Ureter (tissue), 1 donor: ENCODE measurements at places on chromosomes 11 and 22.
A peak's percentile ranks its signal among the peaks of the same experiment; 100 is the strongest.

DNA sequence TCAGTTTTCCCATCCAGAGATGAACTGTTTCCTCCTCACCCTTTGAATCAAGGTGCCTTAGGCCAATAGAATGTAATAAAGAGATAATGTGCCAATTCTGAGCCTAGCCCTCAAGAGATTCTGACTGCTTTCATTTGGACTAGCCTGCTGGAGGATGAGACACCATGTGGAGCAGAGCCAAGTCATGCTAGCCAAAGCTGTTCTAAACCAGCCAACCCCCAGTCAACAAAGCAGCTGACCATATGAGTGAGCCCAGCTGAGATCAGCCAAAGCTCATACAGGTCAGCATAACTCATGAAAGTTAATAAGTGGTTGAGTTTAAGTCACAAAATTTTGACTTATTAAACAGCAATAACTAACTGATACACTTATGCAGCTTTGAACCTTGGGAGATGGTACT is 66.7 kb upstream of the DBX1 start:
- no peak for DNase-seq

- DNase-seq: peak; percentile 71
These were observed 128.3 kb downstream of the TEAD1 start for GRCh38 chr11:12802418-12803085.

GRCh38 chr11:72985645-72986044 is 156.5 kb downstream of the FCHSD2 start:
- no peak for DNase-seq

DNA sequence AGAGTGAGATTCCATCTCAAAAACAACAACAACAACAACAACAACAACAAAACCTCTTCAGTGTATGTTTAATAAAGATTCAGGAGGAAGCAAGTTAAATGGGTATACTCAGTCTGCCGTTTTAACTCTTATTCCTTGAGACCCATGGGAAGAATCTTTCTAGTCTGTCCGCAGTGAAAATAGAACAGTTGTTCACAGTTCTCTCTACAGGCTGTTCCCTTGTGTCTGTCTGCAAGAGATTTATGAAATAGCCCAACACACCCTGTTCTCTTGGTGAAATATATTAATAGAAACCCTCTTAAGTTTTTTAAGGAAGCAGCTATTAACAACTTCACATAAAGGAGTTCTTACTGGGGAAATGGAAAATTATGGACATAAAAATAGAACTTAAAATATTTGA is 682.2 kb upstream of the RAG2 start:
- no peak for DNase-seq

DNA sequence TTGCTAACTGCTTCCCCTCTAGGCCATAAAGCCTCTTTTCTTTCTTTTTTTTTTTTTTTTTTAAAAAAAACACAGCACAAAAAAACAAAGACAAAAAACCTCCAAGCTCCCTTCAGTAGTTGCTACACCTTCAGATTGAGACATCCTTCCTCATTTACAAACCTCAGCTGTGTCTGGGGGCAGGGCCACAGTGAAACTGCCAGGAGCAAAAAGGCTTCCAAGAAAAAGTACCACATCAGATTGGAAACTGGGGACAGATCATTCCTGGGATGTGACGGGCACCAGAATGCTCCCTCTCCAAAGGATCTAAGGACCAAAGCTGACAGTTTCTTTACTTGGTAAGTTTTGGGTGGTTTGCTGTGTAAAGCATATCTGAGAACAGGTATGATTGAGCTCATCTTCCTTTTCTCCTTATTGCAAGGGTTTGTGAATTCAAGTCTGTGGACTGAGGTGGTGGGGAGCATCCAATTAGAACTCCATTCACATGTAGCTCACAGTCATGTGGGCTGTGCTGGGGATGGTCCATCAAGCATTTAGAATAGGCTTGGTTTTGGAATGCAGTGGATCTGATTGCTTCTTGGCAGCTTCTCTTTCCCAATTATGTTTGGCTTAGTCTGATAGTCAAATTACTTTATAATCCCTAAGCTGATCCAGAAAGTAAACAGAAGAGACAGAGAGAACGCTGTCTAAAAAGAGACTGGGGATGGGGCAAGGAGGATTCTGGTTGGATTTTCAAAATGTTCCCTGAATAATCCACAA is 705 bp downstream of the BBOX1 start:
- DNase-seq: no peak

DNA sequence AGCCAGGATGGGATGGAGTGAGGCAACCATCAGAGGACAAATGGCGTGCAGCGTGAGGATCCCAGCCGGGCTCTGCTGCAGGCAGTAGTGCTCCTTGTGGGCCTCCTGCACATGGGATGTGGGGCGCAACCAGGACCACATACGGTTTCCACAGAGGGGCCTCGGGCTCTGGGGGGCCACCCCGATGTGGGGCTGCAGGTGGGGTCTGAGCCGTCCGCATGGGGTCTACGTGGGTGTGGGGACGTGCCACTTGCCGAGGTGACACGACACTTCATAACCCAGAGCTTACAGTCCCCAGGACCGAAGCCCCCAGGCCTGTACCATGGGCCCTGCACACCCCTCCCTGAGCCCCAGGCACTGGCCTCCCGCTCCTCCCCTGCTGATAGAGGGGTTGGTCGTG is 10.8 kb downstream of the TTLL8 start:
- DNase-seq: no peak

DNA sequence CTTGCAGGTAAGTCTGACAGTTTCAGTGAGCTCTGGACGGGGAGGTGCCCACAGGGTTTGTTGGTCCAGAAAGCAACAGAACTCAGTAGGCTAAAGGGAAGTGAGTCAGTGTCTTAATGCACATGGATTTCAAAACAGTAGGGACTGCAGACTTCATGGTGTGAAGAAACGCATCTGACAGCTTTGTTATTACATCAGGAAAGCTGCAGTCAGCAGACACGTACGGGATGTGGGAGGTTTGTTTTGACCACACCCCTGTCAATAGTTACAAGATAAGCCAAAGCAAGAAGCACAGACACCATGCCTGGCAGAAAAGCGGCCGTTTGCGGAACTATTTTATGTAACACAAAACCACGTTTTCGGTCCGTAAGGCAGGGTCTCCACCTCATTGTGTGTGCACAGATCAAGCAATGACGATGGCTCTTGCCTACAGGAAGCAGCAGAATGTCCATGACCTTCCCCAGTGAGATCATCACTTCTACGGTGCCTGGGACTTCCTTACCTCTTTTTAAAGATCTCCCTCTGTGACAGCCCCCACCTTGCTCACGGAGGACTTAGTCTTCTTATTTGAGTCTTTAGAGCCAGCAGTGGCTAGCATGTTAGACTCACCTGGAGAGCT is 58.2 kb upstream of the FTH1 start:
- peak; percentile 76 for DNase-seq

DNA sequence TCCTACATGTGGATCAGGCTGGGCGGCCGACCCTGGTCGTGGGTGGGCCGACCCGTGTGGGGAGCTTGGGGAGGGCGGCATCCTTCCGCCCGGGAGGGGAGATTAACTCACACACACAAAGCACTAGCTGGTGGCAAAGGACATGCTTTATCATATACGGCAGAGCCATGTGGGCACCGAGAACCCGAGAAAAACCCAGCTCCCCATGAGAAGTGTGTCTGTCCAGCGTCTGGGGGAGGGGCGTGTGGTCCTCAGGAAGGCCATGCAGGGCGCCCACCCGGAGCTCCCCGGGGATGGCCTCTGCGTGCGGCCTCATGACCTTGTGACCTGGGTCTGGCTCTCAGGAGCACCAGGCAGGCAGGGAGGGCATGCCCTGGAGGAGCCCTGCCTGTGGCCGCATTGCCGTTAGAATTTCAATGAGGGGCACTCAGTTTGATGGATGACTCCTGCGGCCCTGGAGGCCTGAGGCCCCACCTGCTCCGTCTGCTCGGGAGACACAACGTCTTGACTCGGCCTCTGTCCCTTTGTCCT is 39.4 kb upstream of the TOLLIP start:
- no peak for DNase-seq

GRCh38 chr11:35919244-35919643 is 24.6 kb upstream of the LDLRAD3 start:
- DNase-seq: no peak

GRCh38 chr22:44050766-44051355 is 26.8 kb downstream of the PARVB start:
- no peak for DNase-seq

DNA sequence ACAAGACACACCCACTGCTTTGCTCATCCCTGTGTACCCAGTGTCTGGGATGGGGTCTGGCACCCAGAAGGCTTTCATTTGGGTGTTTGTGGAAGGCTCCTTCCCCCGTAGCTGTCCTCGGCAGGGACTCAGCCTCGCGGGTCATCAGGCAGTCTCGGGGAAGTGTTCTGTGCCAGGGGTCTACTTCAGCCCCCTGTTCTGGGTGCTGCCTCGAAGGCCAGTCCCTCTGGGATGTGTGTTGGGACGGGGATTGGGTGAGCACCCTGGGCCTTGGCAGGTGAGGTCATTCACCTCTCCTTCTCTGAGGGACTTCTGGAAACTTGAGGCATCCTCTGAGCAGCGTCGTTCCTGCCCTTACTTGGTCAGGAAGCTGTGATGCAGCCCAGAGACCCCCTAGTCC is 65.5 kb downstream of the RPUSD4 start:
- DNase-seq: no peak

DNA sequence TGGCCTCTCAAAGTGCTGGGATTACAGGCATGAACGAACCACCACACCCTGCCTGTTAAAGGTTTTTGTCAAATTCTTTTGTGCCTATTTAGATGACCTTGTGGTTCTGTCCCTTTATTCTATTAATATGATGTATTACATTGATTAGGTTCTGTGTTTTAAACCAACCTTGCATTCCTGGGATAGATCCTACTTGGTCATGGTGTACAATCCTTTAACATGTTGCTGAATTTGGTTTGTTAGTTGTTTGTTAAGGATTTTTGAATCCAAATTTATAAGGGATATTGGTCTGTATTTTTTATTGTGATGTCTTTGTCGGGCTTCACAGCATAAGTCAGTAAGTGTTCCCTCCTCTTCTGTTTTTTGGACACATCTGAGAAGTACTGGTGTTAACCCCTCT is 29.0 kb upstream of the CLDN5 start:
- no peak for DNase-seq
